Esophagus squamous epithelium (tissue), 5 donors: ENCODE measurements at places on chromosomes 1 and 21.

DNA sequence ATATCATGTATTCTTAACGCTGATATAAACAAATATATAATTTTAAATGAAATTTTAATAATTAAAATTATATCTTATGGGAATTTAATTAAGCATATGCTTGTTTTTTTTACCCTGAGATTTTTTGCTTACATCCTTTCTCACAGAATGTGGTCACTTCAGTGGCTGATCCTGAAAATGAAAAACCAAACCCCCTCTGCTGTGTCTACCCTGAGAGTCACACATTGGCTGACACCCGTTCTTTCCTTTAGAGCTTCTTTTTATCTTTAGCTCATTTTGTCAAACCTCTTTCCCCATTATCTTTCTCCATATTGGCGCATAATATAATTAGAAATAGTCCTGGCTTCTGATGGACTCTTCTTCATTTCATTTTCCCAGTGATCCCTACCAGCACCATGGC, 10.8 kb upstream of the CACYBP start:
- DNase-seq, result no peak
- H3K36me3 ChIP-seq, result no peaks in the 10 kb centered on the region
- no peaks in the 10 kb centered on the region for H3K27me3 ChIP-seq
- no peak overlapping the region for H3K4me3 ChIP-seq
- no peak overlapping the region for H3K27ac ChIP-seq
- H3K4me1 ChIP-seq, result peaks cover 13% of the 10 kb centered on the region

DNA sequence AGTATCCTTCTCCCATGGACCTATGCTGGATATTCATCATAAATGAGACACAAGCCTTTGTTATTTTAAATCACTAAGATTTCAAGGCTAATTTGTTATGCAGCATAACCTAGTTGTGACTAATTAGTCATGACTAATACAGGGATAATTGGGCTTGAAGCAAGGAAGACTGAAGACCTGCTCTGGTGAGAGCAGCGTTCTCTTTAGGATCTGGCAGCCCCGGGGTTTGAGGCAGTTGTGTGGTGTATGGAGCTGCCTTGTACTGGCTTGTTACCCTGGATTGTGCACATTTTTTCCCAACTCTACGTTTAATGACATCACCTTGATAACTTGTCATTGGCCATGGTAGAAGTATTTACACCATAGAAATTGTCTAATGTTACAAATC, 25.7 kb upstream of the SPAG17 start:
- no peak for DNase-seq
- H3K27me3 ChIP-seq, result no peaks in the 10 kb centered on the region
- no peak overlapping the region for H3K4me3 ChIP-seq

DNA sequence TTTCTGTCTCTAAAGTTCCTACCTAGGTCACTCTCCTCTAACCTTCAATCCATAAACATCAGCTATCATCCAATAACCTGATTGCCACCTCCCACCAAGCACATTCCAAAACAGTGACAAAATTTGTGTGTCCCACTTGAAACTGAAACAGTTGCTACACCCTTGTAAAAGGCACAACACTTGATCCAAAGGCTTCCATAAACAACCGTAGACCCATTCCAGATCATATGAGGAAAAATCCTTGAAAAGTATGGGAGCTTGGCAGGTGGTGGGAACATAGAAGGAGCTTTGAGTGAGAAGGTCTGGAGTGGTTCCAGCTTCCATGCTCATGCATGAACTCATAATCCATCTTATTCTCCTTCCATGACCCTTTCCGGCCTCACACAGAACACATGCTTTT, 82.0 kb upstream of the ATP1A1 start:
- peaks cover 51% of the 10 kb centered on the region for H3K4me1 ChIP-seq
- H3K27me3 ChIP-seq, result no peaks in the 10 kb centered on the region
- no peak for DNase-seq
- no peak overlapping the region for H3K4me3 ChIP-seq
- H3K36me3 ChIP-seq, result no peaks in the 10 kb centered on the region
- peak overlapping the region; percentile 65 for H3K27ac ChIP-seq

DNA sequence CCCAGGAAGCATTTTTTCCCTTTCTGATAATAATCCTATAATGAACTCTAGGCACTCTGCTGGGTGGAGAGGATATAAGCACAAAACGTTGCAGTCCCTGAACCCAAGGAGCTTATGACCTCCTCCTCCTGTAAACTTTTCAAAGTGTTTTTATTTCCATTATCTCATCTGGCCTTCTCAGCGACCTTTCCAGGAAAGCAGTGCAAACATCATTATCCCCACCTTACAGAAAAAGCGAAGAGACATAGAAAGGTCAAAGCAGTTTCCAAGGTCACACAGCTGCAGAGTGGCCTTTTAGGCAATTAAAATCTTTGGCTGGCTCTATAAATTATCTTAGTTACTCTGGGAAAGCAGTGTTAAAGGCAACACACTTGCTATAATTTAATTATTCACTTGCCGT, 63.8 kb downstream of the OLFML3 start:
- H3K4me1 ChIP-seq, result no peaks in the 10 kb centered on the region
- no peak overlapping the region for H3K4me3 ChIP-seq

GRCh38 chr1:47990286-47990685, 6.9 kb downstream of the TRABD2B start:
- DNase-seq, result no peak
- no peak overlapping the region for H3K27ac ChIP-seq
- H3K4me3 ChIP-seq, result no peak overlapping the region
- no peaks in the 10 kb centered on the region for H3K27me3 ChIP-seq
- H3K4me1 ChIP-seq, result peaks cover 47% of the 10 kb centered on the region
- H3K36me3 ChIP-seq, result no peaks in the 10 kb centered on the region

- no peaks in the 10 kb centered on the region for H3K27me3 ChIP-seq
- peak overlapping the region; percentile 26 for H3K27ac ChIP-seq
- H3K36me3 ChIP-seq, result no peaks in the 10 kb centered on the region
- no peak overlapping the region for H3K4me3 ChIP-seq
- no peak for DNase-seq
- no peaks in the 10 kb centered on the region for H3K4me1 ChIP-seq
Measured at GRCh38 chr1:209443361-209443931, 140.1 kb upstream of the CAMK1G start.

- no peak overlapping the region for H3K4me3 ChIP-seq
- no peaks in the 10 kb centered on the region for H3K36me3 ChIP-seq
- H3K27me3 ChIP-seq, result no peaks in the 10 kb centered on the region
- no peaks in the 10 kb centered on the region for H3K4me1 ChIP-seq
- no peak overlapping the region for H3K27ac ChIP-seq
Measured at GRCh38 chr1:92291372-92291999, 7.3 kb downstream of the GLMN start.

DNA sequence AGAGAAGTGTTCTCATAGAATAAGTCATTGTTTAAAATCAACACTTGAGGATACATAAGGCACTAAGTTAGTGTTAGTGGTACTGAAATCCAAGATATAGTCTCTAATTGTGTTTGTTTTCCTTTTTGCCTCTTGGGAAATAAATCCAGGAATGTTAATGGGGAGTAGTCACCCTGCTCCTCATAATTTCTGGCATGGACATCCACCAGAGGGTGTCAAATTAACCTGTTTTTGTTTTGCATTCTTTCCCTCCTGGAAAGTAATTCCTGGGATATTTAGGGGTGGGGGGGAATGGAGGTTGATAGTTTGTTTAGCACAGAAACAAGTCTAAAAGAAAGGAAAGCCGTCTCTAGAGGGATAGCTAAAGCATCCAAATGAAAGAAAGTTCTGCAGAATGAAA, 87.8 kb upstream of the MAP1LC3C start:
- H3K4me3 ChIP-seq, result no peak overlapping the region
- H3K27me3 ChIP-seq, result no peaks in the 10 kb centered on the region
- no peak overlapping the region for H3K27ac ChIP-seq
- H3K36me3 ChIP-seq, result no peaks in the 10 kb centered on the region

DNA sequence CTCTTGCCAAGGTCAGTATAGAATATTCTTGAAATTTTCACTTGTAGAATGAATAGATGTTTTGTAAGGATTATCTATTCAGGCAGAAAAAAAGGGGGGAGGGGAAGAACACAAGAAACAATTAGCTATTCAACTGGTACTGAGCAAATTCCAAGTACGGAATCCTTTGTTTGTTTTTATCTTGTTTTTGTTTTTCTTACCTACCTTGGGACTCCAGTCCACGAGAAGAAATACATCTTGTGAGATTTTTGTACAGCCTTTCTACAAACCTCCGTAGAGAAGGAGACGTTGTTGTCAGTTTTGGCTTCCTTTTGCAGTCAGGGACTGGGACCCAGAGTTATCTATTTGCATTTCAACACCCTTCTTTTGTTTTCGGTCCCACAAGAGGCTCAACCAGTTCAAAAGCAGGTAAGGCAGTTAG, 36.0 kb downstream of the ZNF281 start:
- H3K36me3 ChIP-seq, result no peaks in the 10 kb centered on the region
- H3K27me3 ChIP-seq, result no peaks in the 10 kb centered on the region
- no peak overlapping the region for H3K4me3 ChIP-seq

GRCh38 chr1:47444562-47445465, 7.0 kb downstream of the FOXD2 start:
- peaks cover 6% of the 10 kb centered on the region for H3K4me1 ChIP-seq
- no peaks in the 10 kb centered on the region for H3K36me3 ChIP-seq
- peaks cover 30% of the 10 kb centered on the region for H3K27me3 ChIP-seq
- no peak overlapping the region for H3K27ac ChIP-seq

DNA sequence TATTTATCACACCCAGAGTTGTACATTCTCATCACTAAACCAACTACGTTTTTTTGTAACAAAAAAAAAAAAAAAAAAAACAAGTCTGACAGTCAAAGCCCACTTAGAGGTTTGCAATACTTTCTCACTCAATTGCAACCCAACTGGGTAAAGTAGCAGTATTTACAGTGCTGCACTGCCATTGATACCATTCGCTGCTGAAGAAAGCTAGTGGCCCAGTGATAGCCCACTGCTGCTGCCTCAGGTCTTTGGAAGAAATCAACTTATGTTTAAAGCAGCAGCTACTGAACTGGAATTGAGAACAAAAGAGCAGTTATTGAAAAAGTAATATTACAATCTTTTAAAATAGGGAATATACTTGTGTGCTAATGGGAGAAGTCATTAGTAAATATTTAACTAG, 2.7 kb downstream of the HNRNPU start:
- no peak for DNase-seq
- H3K4me3 ChIP-seq, result peak overlapping the region; percentile 98
- no peaks in the 10 kb centered on the region for H3K27me3 ChIP-seq

- H3K4me1 ChIP-seq, result peaks cover 7% of the 10 kb centered on the region
- no peak overlapping the region for H3K27ac ChIP-seq
- H3K27me3 ChIP-seq, result no peaks in the 10 kb centered on the region
- no peak overlapping the region for H3K4me3 ChIP-seq
Measured at GRCh38 chr1:101484689-101485338, 248.0 kb downstream of the S1PR1 start.

DNA sequence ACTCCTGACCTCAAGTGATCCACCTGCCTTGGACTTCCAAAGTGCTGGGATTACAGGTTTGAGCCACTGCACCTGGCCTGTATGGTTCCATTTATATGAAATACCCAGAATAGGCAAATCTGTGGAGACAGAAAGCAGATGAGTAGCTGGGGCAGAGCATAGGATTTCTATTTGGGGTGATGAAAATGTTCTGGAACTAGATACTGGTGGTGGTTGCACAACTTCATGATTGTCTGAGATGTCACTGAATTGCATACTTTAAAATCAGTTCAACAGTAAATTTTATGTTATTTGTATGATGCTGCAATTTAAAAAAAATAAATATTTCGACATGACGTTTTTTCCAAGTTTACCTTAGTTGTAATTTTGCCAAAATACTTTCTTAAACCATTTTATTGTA, 23.9 kb downstream of the ITSN1 start:
- H3K27ac ChIP-seq, result no peak overlapping the region
- H3K27me3 ChIP-seq, result no peaks in the 10 kb centered on the region
- DNase-seq, result no peak
- no peak overlapping the region for H3K4me3 ChIP-seq
- H3K4me1 ChIP-seq, result no peaks in the 10 kb centered on the region
- no peaks in the 10 kb centered on the region for H3K36me3 ChIP-seq
